ENCODE measurements at places on chromosomes 4 and X.

DNA sequence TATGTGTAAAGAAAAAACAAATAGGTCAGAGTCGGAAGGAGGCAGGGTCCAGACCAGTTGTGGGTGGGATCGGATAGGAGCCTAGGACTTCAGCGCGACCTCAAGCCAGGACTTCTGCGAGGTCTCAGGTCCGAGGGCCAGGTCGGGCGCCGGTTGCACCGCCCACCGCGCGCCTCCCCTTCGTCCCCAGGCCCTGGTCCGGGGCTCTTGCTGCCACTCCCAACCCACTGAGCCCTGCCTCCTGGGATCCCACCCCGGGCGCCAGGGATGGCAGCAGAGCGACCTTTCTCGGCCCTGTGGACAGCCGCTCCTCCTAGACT is 12.3 kb downstream of the PITX2 start:
- DNase-seq: no peak

GRCh38 chrX:28609917-28610613 is 22.8 kb downstream of the IL1RAPL1 start:
- no peak for DNase-seq

DNA sequence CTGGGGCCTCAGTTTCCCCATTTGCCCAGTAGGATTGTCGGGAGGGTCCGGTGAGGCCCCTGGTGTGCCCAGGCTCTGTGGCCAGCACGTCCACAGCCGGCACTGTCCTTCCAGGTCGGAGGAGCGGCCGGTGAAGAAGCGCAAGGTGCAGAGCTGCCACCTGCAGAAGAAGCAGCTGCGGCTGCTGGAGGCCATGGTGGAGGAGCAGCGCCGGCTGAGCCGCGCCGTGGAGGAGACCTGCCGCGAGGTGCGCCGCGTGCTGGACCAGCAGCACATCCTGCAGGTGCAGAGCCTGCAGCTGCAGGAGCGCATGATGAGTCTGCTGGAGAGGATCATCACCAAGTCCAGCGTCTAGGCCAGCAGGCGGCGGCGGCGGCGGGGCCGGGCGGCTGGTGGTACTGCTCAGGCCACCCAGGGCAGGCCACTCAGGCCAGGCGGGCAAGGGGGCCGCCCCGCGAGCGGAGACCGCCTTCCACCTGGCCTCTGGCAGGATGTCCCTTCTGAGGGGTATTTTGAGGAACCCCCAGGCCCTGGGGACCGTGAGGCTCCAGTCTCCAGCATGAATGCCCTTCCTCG is 6.7 kb downstream of the MSANTD1 start:
- DNase-seq: no peak

DNA sequence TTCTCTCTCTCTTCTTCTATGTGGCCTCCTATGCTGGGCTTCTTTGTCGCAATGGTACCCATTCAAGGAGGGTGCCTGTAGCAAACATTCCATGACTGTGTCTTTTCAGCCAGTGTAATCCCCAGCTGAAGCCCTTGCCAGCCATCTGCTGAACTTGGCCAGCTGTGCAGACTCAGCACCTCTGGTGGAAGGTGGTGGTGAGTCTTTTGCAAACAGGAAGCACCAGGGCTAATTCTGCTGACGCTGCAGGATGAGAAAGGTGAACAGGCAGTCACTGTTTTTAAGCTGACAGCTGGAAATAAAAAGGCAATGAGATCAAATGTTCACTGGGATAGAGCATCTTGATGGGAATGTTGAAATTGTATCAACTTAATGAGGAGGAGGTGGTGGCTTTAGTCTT is 298.7 kb upstream of the CLNK start:
- no peak for DNase-seq

DNA sequence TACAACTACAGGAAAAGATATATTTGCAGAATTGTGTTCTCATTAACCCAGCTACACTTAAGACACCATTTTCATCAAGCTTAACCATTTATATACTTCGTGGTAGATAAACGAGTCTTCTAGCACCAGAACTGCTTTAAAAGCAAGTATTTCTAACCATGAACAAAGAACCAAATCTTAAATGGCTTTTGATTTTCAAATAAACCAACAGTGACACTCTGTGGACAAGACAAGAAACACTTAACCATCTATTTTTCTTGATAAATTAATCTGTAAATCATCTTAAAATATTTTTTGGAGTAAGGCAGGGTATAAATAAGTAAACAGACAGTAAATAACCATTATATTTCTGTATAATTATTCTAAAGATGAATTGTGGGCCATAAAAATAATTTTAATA is 10.2 kb downstream of the BEND2 start:
- DNase-seq: peak; percentile 13

- DNase-seq: no peak
These were observed 80.3 kb upstream of the STS start for GRCh38 chrX:7067256-7067655.

DNA sequence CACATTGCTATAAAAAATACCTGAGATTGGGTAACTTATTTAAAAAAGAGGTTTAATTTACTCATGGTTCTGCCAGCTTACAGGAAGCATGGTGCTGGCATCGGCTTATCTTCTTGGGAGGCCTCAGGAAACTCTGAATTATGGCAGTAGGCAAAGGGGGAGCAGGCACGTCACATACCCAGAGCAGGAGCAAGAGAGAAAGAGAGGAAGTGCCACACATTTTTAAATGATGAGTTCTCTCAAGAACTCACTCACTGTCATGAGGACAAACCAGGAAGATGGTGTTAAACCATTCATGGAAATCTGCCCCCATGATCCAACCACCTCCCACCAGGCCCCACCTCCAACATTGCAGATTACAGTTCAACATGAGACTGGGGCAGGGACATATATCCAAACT is 10.0 kb upstream of the AFF1 start:
- peak; percentile 92 for DNase-seq

DNA sequence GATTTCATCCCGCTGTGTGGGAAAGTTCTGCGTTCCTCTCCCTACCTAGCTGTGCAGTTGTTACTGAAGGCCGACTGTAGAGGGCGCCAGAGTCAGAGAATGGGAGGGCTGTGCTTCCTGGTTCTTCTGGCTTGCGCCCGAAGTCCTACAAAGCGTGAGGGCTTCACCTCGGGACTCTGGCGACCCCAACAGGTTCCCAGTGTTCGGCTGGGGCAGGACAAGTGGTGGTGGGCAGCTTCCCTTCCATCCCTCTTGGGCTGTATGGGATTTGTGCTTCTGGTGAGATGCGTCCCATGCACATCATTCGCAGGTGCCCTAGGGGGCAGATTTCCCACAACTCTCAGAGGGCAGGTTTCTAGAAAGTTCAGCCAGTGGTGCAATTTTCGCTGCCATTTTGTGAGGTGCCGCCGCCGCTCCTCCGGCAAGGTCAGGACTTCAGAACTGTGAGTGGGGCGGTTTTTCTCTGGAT is 27.3 kb downstream of the CT45A1 start:
- peak; percentile 1 for DNase-seq

DNA sequence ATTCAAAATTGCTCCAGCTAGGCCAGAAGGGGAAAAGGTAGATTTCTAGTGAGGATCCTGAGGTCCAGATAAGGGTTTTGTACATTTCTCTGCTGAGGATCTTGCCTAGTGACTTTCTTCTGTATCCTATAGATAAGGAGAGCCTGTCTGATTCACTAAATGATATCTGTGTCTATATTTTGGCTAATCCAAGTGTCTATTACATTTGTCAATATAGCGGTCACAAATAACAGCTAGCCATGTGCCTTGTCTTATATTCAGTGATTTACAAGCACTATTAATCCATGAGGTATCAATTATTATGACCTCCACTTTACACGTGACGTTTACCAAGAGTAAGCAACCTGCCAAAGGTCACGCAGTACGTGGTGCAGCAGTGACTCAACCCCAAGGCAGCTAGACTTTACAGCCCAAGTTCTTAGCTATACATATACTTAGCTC is 41.6 kb downstream of the TMEM165 start:
- peak; percentile 42 for DNase-seq

Measured in fibroblast of upper back skin (primary cell).